ENCODE measurements at places on chromosomes 11 and 22.

DNA sequence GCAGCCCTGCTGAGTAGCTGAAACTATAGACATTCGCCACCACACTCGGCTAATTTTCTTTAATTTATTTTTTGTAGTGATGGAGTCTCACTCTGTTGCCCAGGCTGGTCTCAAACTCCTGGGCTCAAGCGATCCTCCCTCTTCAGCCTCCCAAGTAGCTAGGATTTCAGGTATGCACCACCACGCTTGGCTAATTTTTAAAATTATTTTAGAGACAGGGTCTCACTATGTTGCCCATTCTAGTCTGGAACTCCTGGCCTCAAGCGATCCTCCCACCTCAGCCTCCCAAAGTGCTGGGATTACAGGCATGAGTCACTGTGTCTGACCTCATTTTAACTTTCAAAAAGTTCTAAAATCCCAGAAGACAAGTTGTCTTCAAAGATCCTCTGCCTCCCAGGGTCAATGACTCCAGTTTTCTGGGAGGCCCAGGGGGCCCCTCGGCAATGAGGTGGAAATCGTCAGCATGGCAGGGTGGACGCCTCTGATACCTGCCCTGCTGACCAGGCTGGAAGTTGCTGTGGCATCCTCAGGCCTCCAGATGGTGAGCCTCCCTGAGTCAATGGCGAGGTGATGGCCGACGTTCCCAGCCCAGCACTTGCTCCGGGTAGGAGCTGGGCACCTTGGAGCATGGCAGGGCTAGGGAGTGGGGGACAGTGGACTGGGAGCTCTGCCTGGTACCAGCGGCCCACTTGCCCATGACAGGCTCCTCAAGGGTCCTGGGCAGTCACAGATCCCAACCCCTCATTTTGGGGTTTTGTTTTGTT is 31.1 kb downstream of the RPL3 start:
- no peak for DNase-seq

DNA sequence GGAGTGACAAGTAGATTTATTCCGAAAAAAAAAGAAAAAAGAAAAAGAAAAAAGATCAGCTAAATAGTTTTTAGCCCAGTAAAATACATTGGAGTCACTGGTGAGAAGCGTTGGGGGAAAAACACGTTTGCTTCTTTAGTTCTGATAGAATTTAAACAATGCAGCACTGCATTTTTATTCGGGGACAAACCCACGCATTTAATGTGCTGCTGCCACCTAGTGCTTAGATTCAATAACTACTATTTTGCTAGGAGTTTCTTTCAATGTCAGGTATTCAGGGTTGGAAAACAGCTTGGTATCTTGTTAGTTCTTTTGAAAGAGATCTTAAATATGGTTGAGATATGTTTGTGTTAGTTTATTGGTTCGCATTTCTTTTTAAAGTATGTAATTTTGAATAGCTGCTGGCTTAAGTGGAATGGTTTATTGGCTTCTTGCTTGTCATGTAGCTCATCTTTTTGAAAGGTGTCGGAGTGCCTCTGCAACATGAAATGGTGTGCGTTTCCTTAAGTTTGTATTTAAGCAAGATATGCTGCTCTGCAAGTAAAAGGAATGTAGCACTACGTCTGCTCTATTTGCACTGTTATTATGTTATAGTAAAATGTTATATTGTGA is 41.9 kb downstream of the SVIP start:
- DNase-seq = peak; percentile 58

DNA sequence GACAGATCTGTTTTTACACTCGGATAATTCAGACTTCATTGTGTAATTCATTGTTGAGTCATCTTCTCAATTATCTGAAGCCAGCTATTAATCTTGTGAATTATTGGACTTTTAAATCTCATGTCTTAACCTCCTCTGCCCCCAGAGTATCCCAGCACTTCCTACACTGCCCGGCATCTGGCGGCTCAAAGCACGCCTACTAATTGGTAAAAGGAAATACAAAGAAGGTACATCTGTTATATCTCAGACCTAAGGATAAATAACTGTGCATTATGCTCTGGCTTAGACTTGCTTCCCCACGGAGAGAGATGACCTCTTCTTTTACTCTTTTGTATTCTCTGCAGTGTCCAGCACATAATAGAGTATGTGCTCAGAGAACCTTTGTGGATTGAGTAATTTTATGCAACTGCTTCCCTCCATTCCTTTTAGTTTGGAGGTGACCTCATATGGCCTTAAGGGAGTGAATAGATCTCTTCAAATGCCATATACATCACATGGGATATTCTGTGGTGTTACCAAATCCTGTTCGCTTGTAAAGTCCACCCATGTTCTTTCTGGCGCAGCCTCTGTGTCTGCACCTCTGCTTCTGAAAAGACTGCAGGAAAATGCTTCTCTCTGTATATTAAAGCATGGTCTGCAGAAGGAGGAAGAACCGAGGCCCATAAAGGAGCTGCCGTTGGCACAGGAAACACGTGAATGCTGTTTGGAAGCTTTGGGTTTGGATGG is 125.6 kb upstream of the SORL1-AS1 start:
- no peak for DNase-seq

- DNase-seq = no peak
Observed at GRCh38 chr11:4662876-4663275, 19.1 kb downstream of the OR51E1 start.

DNA sequence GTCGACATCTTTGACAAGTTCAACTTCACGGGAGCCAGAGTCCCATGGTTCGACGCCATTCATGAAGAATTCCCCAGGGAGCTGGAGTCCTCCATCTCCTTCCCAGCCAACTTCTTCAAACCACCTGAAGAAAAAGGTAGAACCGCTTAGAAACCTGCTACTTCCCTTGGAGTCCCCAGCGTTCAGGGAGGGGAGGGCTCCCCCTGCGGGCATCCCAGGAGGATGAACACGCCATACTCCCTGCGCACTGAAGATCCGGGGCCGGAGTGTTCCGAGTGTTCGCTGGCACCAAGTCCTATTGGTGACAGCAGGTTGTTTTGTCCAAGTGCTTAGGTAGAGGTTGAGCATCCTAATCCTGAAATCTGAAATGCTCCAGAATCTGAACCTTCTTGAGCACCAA is 51.7 kb upstream of the PRODH start:
- DNase-seq = peak; percentile 6

DNA sequence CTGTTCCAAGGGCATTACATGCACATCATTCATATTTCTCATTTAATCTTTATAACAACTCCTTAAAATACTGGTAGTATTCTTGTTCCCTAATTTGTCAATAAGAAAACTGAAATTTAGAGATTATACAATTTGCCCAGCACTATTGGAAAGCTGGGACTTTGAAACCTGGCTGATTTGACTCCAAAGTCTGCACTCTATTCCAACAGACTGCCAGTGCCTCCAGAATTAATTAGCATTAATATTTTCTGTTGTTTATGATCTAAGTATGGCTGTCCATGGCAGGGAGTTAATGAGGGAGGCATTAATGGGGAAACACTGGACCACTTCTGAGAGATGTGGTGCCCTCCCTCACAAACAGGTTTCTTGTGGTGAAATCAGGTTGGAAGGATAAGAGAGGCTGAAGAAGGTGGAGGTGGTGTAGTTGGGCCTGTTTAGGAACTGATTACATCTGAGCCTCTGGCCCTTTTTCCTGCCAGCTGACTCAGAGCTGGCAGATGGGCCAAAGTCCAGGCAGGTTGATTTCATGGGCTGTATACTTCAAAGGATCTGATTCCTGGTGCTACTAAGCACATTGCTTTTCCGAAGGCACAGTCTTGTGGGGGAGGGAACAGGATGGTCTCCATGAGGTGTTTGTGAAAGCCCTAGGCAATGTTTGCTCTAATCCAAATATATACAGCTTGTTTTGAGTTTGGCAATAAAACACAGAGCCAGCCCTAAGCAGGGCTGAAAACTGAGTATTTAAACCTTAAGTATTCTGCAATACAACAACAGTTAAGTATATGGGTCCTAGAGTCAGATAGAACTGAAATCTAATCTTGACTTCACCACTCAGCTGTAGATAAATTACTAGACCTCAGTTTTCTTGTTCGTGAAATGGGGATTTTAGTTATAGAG is 21.0 kb upstream of the RAB30 start:
- no peak for DNase-seq

DNA sequence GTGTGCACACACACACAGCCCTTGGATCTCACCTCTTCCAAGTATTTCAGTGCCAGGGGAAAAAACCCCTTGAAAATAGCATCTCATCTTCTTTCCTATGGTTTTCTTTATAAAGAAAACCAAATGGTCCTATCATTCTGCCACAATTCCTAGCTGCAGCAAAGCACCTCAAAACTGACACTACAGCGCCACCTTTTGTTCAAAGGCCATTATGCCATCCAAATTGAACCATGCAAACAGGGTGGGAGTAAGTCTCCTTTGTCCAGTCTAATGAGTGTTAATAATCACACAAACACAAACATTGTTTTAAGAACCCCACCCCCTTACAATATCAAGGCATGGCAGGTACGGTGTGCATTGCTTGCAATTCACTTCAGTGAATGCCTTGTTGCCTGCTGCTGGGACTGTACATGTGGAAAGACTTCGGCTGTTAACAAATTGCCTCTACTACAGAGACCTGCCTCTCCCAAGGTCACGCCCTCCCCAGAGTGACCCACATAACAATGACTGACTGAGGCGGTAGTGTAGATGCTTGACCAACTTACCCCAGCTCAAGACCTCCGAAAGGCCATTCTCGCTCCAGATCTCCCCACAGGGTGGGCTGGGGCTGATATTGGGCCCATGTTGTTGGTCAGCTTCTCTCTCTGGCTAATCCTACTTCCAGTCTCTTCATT is 31.7 kb downstream of the FAM181B start:
- DNase-seq = peak; percentile 36

DNA sequence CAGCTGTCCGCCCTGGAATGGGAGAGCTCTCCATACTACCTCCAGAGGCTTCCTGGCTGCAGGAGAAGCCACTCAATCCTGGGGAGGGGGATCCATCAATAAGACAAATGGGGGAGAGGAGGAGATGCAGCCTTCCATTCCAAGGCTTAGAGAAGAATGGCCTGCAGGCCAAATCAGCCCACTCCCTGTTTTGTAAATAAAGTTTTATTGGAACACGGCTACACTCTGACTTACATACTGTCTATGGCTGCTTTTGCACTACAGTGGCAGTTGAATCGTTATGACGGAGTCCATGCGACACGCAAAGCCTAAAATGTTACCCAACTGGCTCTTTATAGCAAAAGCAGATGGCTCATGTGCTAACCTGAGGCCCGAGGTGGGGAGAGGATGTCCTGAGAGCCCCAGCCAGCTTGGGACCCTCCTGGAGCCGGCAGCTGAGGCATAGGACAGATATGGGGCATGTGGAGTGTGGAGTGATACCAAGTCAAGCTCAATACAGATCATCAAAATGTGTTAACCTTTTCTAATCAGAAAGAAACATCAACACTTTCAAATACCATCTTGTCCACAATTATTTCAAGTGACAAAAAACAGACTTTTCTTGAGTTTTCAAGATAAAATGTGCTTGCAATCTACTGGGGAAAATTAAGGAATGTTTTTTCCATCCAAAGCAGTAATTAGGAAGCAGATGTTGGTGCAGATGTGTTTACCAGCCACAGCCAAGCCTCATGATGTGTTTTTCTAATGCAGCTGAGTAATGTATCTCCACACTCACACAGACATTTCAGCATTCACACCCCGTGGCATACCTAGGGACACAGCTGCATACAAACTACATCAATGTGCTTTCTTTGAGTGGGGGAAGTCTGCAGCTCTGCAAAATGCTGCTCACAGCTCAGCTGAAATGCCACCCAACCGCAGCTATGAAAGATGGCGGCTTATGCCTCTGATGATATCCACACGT is 181.6 kb downstream of the SHANK2 start:
- no peak for DNase-seq

DNA sequence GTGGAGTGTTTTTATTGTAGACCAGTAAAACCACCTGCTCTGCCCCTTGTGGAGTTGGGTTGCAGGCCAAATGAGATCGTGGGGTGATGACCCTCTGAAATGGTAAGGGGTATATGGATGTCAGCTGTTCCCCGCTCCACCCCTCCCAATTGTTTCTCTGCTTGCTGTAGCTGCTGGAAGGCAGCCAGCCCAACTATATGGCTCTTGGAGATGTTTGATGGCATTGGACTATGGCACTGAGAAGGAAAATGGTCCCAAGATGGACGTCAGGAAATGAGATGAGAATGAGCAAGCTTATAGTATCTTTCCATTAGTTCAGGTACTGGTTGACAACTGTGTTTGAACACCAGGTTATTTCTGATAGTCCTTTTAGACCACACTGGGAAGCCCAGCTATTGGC is 94.8 kb upstream of the SORL1-AS1 start:
- DNase-seq = no peak

- no peak for DNase-seq
Observed at GRCh38 chr11:66275396-66275795, 2.6 kb upstream of the CNIH2 start.

GRCh38 chr11:114281388-114281956 is 14.7 kb upstream of the NNMT start:
- no peak for DNase-seq

GRCh38 chr22:49142296-49142695 is 685.4 kb downstream of the BRD1 start:
- DNase-seq = no peak

GRCh38 chr22:23222033-23222792 is 41.9 kb downstream of the BCR start:
- DNase-seq = no peak

DNA sequence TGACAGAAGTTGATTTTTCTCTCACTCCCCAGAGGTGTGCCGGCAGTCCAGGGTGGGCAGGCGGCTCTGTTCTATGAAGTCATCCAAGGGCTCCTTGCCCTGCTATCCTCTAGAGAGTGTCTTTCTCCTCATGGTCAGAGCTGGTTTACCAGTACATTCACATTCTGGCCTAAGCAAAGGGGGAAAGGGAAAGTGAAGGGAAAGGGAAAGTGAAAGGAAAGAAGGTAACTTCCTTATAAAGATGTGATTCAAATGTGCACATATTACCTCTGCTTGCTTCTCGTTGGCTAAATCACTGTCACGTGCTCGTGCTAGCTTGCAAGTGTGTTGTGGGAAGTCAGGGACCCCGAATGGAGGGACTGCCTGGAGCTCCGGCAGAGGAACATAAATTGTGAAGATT is 2.9 kb upstream of the HTATIP2 start:
- no peak for DNase-seq

DNA sequence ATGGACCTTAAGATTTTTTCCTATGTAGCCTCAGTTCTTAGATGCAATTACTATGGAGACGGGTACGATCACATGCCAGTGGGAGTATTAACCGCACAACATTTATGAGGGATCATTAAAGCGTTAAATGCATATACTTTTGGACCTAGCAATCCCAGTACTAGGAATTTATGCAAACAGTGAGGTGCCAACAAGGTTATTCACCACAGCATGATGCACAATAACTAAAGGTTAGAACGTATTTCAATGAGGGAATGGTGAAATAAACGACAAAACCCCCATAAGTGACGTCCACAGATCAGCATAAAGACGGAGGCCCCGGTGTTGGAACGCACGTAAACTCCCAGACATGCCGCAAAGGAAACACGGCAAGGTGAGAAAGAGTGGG is 539 bp downstream of the SIRT3 start:
- no peak for DNase-seq

- DNase-seq = no peak
Observed at GRCh38 chr11:64092761-64093136, 57.0 kb downstream of the FLRT1 start.
